ENCODE measurements at places on chromosomes 6 and 20.

DNA sequence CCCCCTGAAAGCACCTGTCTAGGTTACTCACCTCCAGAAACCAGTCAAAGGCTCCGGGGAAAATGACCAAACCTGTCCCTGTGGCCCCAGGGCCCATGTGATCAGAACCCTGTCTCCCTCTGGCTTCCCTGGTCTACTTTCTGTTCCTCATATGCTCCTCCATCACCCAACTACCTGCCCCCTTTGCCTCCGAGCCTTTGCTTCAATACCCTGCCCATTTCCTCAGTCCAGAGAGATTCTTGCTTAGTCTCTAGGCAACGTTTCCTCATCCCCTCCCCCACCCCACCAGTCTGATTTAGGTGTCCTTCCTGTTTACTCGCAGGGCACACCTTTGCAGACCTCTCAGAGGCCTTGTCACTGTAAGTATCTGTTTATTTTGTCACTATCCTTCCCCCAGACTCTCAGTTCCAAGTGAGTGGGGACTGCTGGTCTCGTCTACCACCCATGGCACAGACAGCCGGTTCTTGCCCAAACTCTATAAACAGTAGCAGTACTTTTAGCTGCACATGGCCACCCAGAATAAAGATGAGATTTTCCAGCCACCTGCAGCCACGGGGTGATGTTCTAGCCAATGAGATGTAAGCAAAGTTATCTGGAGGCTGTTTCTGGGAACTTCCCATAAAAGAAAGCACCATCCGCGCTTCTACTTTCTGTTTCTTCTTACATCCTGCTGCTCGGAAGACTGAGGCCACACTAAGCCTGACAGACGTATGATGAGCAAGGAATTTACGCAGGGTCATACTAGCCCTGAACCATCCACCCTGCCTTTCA lies 13.3 kb downstream of the ELOVL5 start:
- no peak for DNase-seq

DNA sequence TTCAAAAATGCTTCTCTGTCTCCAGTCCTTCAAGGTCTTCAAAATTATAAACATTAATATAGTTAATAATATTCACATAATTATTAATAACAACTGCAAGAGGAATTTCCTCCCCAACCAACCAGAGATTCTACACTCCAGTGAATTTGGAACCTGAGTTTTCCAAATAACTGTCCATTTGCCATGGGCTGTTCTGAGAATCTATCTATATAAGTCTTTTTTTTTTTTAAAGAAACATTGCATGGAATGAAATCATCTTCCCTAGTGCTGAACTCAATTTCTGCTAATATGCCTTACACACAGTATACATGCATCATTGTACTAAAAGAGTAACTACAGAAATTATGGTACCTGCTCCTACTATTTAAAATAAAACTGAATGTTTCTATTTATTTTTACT lies 113.9 kb downstream of the SLC22A3 start:
- DNase-seq: no peak

DNA sequence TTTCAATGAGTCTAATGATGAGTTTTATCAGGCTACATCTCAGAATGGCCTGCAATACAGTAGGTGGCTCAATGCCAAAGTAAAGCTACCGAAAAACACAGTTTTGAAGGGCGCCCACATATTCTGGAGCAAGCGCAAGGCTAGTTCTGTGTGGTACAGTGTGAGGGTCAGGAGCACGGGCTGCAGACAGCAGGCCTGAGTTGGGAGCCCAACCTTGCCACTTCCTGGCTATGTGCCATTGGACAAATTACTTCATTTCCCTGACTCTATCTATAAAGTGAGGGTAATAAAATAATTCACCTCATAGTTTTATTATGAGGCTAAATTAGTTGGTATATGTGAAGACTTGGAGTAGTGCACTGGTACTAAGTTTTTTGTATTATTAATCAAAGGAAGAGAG lies 150.7 kb downstream of the OPN5 start:
- DNase-seq: no peak

DNA sequence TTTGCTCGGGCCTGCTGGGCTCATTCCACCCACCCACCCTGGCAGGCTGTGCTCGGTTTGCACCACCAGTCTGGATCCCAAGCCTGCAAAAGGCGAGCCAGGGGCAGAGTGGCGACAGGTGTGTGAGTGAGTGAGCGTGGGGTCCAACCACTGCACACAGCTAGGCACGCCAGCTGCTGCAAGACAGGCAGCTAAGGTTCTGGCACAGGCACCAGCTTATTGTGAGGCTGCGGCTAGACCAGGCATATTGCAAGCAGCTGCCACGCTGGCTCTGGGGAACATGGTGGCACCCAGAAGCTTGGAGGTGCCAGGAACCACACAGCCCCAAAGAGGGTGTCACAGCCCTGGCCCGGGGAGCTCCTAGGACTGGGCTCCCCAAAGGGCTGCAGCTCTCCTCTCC lies 205.1 kb downstream of the ANKRD60 start:
- DNase-seq: no peak

- DNase-seq: no peak
Measured at GRCh38 chr20:38961530-38962043, 557 bp upstream of the DHX35 start.

- DNase-seq: no peak
Measured at GRCh38 chr20:43563429-43563828, 4.6 kb downstream of the SGK2 start.

DNA sequence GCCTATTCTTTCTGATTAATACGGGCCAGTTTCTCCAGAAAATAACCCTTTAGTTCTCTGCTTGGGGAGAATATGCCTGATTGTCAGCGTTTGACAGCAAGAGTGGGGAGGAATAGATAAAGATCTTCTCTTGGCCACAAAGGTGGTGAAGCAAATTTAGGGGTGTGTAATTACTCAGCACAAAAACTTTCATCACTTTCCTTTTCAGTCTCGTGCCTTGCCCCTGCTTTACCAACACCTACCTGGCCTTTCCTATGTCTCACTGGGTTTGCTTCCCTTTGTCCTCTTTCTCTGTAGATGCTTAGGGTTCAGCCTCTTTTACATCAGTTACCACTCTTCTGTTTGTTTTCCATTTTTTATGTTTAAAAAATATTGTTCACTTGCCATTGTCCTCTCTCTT lies 99.2 kb downstream of the MCHR2 start:
- DNase-seq: no peak

- DNase-seq: no peak
Measured at GRCh38 chr6:49384904-49385303, 78.1 kb downstream of the MMUT start.
